Kidney epithelial cell (primary cell): ENCODE measurements at places on chromosomes 11 and 22. TPM values are rescaled to one million over a fixed set of nuclear protein-coding genes. Genes with fewer than 3 reads are reported as not detected.

The KCNA4 gene
- not detected in 2 replicates for total RNA-seq

The PLEKHB1 gene
- total RNA-seq: 3.5 and 7.1 TPM in 2 replicates

The CARD16 gene
- total RNA-seq: 3.5 TPM in 1 of 2 replicates, not detected in the other

The SHANK3 gene
- total RNA-seq: 3.8 and 6.0 TPM in 2 replicates

The DUSP8 gene
- total RNA-seq: 7.6 and 19.2 TPM in 2 replicates

The NEFH gene
- 5.2 and 5.7 TPM in 2 replicates for total RNA-seq

The ATG16L2 gene
- 12.8 and 24.3 TPM in 2 replicates for total RNA-seq

The SEPTIN3 gene
- total RNA-seq: 1.9 and 2.5 TPM in 2 replicates

The RFPL1 gene
- not detected in 2 replicates for total RNA-seq

The SPDYC gene
- not detected in 2 replicates for total RNA-seq

The THRSP gene
- not detected in 2 replicates for total RNA-seq

The TRIM66 gene
- 4.2 and 6.6 TPM in 2 replicates for total RNA-seq

The TYR gene
- not detected in 2 replicates for total RNA-seq

The OVOL1 gene
- 15.8 and 17.8 TPM in 2 replicates for total RNA-seq

The RIC3 gene
- 10.2 and 19.5 TPM in 2 replicates for total RNA-seq

The PARVA gene
- 39.6 and 45.9 TPM in 2 replicates for total RNA-seq

The PTPRCAP gene
- 2.5 and 3.0 TPM in 2 replicates for total RNA-seq

The OTOG gene
- not detected in 2 replicates for total RNA-seq

The ZP1 gene
- not detected in 2 replicates for total RNA-seq

The MCHR1 gene
- 0.63 and 1.7 TPM in 2 replicates for total RNA-seq

The POTEH gene
- not detected in 2 replicates for total RNA-seq

The GGTLC2 gene
- total RNA-seq: not detected in 2 replicates

The CD248 gene
- 0.07 and 0.17 TPM in 2 replicates for total RNA-seq

The TRIM34 gene
- 4.5 and 4.9 TPM in 2 replicates for total RNA-seq

The PKNOX2 gene
- total RNA-seq: 0.42 and 0.68 TPM in 2 replicates

The CDCA5 gene
- total RNA-seq: 4.9 and 6.9 TPM in 2 replicates

The SLC5A12 gene
- not detected in 2 replicates for total RNA-seq

The KDM4E gene
- not detected in 2 replicates for total RNA-seq

The NLRX1 gene
- total RNA-seq: 10.6 and 15.0 TPM in 2 replicates

The MS4A3 gene
- total RNA-seq: not detected in 2 replicates

The SLC25A45 gene
- total RNA-seq: 0.29 and 0.82 TPM in 2 replicates
